GM18507 (cell line): ENCODE measurements at places on chromosomes 4 and X.

- no peak for DNase-seq
Observed at GRCh38 chr4:128009428-128009827, 44.2 kb downstream of the ABHD18 start.

DNA sequence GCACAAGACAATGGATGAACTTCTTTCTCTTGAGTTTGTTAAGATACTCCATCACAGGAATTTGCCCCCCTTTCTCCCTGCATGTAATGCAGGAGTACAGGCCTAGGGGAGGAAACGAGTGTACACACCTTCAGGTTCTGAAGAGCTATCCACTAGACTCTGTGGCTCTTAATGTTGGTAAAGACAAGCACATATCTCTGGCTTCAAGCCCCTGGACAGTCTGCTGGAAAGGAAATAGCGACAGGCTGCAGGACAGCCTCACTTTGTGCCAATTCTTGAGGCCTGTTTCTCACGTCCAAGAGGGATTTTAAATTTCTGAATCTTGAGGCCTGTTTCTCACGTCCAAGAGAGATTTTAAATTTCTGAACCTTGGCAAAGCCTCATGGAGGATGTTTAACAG is 87.1 kb downstream of the RLIM start:
- no peak for DNase-seq

GRCh38 chr4:123495530-123495929 is 98.9 kb downstream of the SPRY1 start:
- no peak for DNase-seq

- DNase-seq: no peak
Observed at GRCh38 chr4:84099599-84099998, 399.5 kb downstream of the NKX6-1 start.

DNA sequence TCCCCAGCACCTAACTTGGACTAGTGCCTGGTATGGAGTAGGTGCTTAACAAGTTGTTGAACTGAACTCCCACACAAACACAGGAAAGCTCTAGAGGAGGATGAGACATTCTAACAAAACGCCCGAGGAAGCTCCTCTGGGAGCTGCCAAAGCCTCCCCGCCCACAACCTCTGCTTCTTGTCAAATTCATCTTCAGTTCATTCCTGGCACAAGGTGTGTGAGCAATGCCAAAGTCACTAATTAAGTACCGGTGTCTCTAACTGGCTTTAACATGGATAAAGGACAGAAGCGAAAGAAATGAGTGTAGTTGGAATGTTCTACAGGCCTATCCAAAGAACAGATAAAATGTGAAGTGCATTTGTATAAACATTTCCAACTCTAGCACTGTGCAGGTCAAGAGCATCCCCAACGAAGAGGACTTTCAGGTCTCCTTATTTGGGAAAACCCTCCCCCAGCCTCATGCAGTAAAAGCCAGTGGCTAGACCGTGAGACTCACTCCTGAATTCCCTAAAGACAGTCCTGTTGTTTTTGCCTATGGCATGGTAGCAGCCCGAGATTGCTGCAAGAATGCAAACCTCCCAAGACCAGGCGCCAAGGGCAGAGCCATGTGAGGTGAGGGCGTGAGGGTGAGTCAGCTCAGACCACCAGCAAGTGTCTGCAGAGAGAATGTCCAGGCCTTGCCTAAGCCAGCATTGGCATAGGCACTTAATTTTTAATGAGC is 72.2 kb upstream of the KLF3 start:
- DNase-seq: no peak
